ENCODE measurements at places on chromosomes 2 and 18. TPM values are rescaled to one million over a fixed set of nuclear protein-coding genes. Genes with fewer than 3 reads are reported as not detected.

Gene LOXL3
- total RNA-seq = 15.9 TPM

Gene SERPINB3
- total RNA-seq = not detected

Gene ANKRD62
- total RNA-seq = not detected

Gene CTIF
- total RNA-seq = 19.9 TPM

Gene TGFBRAP1
- total RNA-seq = 25.7 TPM

Gene SMC6
- 41.3 TPM for total RNA-seq

Gene RGPD3
- total RNA-seq = 0.27 TPM

Gene ANKRD30BL
- total RNA-seq = not detected

Gene DAW1
- 5.4 TPM for total RNA-seq

Gene NTSR2
- total RNA-seq = not detected

Gene PTGR3
- total RNA-seq = 9.3 TPM

Gene AFF3
- total RNA-seq = 0.19 TPM

Gene TLX2
- 0.72 TPM for total RNA-seq

Gene GBX2
- total RNA-seq = 2.4 TPM

Gene SAG
- not detected for total RNA-seq

Gene RFX8
- total RNA-seq = not detected

Gene ST6GAL2
- total RNA-seq = not detected

Gene CRYBA2
- total RNA-seq = 0.59 TPM

Gene KCNJ3
- total RNA-seq = not detected

Gene CNTNAP5
- 0.07 TPM for total RNA-seq

Measured in Caco-2 (cell line).